Caki2 (cell line): ENCODE measurements at places on chromosomes 5 and 9. TPM values are rescaled to one million over a fixed set of nuclear protein-coding genes. Genes with fewer than 3 reads are reported as not detected.

- DNase-seq: no peak
Measured at GRCh38 chr5:62144401-62145022, 161.5 kb upstream of the KIF2A start.

DNA sequence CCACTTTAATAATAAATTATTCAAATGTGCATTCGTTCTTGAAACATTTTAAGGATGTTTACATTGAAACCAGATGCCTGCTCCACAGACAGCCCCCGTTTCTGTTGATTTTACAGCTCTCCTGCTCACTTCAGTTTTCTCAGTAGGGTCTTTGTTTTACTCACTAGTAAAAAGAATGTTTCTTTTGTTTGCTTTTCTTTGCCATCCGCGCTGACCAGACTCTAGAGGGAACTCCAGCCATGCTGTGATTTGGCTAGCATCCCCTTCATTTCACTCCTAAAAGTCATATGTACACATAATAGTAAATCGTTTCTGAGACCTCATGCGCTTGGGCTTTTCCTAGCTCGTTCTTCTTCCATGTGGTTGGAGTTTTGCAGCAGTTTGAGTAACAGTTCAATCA lies 28.7 kb upstream of the PALM2AKAP2 start:
- no peak for DNase-seq

DNA sequence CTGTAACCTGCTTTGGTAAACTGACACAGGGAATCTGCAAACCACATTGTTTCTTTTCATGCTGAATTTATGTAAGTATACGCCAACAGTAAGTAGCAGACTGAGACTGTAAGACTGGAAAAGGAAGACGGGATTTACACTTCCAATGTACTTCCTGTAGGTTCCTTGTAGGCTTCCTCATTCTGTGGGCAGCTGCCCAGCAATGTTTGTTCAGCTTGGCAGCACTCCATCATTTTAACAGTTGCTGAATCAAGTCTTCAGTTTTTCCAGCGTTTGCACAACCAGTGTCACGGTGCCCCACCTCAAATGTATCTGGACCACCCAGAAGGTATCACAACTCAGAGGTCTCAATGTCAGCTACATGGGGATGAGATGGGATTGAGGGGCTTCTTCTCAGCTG lies 232.6 kb downstream of the PRDM9 start:
- DNase-seq: no peak

- peak; percentile 75 for DNase-seq
Measured at GRCh38 chr9:94872083-94872833, 145.8 kb downstream of the AOPEP start.

- DNase-seq: no peak
Measured at GRCh38 chr5:1016036-1016435, 7.4 kb downstream of the NKD2 start.

GRCh38 chr5:125526966-125527365 lies 780.5 kb upstream of the ZNF608 start:
- DNase-seq: no peak

DNA sequence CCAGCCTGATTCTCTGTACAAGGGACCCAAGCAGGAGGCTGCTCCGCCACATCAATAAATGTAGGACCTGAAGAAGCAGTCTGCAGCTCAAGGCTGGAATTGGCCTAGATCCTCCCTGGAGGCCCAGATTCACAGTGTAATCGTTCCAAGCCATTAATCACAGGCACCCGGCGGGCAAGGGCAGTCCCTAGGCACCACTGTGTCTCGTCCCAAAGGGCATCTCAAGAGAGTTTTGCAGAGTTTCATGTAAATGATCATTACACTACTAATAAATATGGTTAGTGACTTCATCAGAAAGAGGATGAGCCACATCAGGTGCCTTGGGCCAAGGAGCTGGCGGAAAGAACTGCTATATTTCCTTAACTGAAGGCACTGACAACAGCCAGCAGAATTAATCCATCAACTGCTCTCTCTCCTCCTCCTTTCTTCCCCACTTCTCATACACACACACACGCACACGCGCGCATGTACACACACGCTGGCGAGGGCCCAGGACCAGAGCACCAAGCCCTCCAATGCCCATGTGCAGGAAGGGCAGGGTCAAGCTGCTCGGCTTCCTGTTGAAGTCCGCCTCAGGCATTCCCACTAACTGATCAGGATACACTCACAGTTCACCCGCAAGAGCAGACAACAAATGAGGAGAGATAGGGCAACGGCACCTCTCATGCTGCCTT lies 33.9 kb downstream of the GNAQ start:
- DNase-seq: peak; percentile 75

DNA sequence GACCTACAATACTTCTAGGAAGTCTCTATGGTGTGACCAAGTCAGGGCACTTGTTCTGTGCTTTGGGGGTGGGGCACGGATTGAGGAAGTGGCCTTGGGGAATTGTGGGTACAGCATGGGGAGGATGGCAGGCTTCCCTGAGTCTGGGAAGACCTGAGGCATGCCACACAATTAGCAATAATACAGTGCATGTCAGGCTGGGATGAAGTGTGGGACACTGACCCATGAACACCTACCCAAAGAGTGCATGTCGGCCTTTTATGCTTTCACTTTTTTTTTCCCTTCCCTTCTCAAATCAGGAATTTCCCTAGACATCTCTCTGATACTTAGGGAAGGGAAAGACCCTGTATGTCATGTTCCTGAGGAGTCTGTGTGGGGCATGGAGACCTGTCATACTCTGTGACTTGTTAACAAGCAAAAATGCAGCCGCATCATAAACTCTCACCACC lies 146.4 kb downstream of the PALM2AKAP2 start:
- DNase-seq: no peak

GRCh38 chr5:485113-485945 lies 38.9 kb downstream of the SLC9A3 start:
- no peak for DNase-seq

GRCh38 chr9:110327716-110328115 lies 9.9 kb downstream of the TXNDC8 start:
- DNase-seq: no peak

- DNase-seq: no peak
Measured at GRCh38 chr9:71632776-71633175, 135.5 kb downstream of the CEMIP2 start.

DNA sequence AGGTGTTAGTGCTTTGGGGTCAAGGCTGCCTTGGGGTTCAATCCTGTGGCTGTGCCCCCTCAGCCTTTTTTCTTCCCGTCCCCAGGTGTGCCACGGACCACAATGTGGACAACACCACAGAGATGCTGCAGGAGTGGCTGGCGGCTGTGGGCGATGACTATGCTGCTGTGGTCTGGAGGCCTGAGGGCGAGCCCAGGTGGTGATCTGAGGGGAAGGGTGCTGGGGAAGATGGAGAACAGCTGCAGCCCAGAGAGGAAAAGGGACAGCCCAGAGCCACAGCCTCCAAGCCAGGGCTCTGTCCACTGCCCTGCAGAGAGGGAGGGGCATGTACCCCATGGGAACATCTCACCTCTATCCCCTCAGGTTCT lies 2.1 kb downstream of the CERCAM start:
- no peak for DNase-seq

GRCh38 chr5:97570242-97570641 lies 387.2 kb upstream of the RIOK2 start:
- no peak for DNase-seq

GRCh38 chr9:14158916-14159315 lies 155.0 kb downstream of the NFIB start:
- no peak for DNase-seq

- no peak for DNase-seq
Measured at GRCh38 chr5:160452795-160453194, 31.1 kb downstream of the PTTG1 start.

DNA sequence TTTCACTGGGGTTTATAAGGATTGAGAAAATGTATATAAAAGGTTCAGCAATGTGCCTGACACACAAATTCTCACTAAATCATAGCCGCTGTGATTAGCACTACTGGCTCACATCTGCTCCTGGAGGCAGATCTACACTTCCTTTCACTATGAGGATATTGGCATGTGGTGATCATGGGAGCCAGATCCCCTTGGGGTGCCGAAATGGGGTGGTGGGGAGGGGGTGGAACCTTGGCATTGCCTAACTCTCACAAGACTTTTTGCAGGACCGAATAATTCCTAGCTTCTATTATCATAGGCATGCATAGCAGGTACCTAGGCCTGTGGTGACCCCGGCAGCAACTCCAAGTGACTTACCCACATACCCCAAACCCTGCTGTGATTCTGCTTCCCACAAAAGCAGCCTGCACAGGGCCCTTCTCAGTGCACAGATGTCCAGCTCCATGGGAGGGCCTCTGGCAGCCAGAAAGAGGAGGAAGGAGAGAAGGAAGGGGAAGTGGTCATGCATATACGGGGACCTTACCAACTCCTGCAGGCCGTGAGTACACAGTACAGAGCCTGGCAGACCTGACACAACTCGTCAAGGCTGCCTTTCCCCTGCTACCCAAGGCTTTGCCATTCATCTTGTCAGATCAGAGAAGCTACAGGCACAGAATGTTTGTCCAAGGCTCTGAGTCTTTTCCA lies 61.3 kb upstream of the IQGAP2 start:
- no peak for DNase-seq

The GRXCR2 gene
- not detected in 2 replicates for total RNA-seq

The CCDC187 gene
- 0.41 TPM in 1 of 2 replicates, not detected in the other for total RNA-seq

The CNTLN gene
- 6.0 and 8.3 TPM in 2 replicates for total RNA-seq

The C9orf153 gene
- total RNA-seq: not detected in 2 replicates

The FGF1 gene
- not detected in 2 replicates for total RNA-seq

The WDR38 gene
- total RNA-seq: not detected in 2 replicates

The SOHLH1 gene
- not detected in 2 replicates for total RNA-seq

The LCN15 gene
- total RNA-seq: not detected in 2 replicates

The OR5C1 gene
- total RNA-seq: not detected in 2 replicates

The STK32A gene
- total RNA-seq: not detected in 2 replicates
